Fibroblast of the aortic adventitia (primary cell): ENCODE measurements at places on chromosomes 12 and 14.

DNA sequence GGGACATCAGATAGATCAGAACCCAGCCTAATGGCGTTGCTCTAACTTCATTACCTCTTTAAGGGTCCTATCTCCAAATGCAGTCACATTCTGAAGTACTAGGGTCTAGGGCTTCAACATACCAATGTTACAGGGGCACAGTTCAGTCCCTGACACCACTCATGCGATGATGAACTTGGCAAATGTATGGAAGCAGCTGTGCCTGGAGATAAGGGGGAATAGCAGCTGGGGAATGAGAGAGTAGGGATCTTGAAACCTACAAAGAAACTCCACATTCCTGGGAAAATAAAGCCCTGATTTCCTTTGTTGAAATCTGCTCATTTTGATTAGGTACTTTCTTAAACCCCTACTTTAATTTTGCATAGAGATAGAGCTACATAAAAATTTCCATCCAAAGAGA, 20.5 kb upstream of the TMCC3 start:
- DNase-seq = no peak

DNA sequence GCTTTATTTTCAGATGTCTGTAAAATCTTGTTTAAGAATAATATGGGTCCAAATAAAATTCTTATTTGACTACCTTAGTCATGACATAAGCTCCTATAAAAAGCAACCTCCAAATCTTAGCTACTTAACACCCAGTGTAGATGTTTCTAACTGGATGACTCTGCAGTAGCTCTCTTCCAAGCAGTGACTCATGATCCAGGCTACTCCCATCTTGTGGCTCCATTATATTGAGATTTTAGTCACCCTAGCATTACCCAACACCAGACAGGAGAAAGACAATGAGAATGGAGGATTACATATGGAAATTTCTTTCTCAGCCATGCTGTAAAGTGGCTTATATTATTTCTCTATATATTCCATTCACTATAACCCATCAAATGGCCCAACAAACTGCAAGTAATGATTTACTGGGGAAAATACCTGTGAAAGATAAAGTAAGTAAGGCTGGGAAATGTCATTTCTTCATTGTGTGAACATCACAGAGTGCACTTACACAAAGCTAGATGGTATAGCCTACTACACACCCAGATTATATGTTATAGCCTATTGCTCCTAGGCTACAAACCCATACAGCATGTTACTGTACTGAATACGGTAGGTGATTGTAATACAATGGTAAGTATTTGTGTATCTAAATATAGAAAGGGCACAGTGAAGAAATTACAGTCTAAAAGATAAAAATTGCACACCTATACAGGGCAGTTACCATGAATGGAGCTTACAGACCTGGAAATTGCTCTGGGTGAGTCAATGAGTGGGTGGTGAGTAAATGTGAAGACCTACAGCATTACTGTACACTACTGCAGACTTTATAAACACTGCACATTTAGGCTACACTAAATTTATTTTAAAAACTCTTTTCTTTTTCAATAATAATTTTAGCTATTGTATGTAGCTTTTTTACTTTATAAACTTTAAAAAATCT, 163.2 kb downstream of the DYRK2 start:
- DNase-seq = peak; percentile 82

GRCh38 chr14:92754966-92755365, 6.5 kb upstream of the LGMN start:
- no peak for DNase-seq

- DNase-seq = no peak
These were observed 3.5 kb downstream of the OTX2 start for GRCh38 chr14:56806760-56807159.

DNA sequence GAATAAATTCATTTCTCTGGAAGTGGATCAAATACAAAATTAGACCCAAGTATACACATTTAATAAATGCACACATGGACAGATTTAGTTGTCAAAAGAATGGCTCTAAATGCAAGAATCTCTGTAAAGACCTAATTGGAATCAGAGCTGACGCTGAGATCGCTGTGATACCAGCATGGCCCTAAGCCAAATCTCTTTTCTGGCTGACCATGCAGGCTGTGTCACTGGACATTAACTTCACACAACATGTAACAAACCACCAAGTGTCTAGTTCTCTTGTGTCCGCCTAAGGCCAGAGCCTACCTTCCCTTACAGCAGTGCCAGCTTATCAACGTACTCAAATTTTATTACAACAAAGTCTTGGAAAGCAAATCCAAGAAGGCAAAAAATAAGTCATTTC, 127.5 kb downstream of the MED13L start:
- no peak for DNase-seq

DNA sequence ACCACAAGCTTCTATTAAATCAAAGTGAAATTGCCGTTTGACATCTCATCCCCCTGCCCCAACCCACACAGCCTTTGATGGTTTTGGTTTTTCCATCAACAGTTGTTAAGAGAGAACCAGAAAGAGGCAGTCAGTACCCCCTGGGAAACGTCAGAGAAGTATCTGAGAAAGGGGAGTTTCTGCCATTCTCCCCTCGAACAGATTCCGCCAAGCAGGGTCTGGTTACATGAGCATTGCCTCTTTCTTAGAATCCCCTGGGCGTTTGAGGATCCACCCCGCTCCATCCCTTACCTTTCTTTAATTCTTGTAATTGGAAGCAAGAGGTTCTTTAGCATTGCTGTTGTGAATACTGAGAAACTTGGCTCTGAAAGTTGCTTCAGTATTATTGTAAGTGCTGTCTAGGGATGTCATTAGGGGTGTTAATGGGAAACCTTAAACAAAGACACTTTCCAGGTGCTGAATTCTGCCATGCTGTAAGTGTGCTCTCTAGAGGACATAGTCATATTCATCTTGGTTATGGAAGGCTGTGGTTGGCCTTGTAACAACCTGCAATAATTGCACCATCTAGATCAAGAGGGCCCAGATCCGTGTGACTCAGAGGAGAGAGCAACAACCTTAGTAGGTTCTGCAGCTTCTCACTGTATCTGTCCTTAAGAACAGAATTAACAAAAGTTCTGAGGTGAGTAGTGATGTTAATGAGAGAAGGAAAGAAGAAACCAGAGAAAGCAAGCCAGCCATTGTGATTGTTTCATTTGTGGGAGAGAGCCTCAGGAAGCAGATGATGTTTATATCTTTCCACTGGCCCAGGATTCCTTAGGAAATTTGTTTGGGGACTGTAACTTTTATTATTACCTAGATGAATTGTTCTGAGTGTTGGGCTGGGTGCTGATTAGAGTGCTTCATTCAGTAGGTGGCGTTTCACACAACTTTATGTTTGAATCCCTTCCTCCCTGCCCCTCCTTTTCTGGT, 9.0 kb downstream of the TMBIM6 start:
- peak; percentile 86 for DNase-seq

DNA sequence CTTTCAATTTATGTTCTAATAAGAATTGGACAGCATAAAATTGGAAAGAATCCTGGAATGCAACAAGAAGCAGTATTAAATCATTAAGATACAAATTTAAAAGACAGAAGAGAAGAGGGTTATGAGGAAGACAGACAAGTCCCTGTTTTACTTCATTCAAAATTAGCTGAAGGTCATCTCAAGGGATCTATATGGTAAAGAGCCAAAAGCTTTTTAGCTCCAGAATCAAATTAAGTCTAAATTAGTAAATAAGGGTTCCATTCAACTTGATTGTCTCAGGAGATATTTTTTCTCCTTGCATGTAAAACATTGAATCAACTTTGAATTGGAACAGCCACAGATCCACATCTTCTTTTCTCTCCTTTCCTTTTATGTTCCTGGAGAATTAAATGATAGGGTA, 7.6 kb downstream of the CCDC196 start:
- DNase-seq = no peak

GRCh38 chr14:103707329-103708263, 7.7 kb downstream of the XRCC3 start:
- DNase-seq = no peak

DNA sequence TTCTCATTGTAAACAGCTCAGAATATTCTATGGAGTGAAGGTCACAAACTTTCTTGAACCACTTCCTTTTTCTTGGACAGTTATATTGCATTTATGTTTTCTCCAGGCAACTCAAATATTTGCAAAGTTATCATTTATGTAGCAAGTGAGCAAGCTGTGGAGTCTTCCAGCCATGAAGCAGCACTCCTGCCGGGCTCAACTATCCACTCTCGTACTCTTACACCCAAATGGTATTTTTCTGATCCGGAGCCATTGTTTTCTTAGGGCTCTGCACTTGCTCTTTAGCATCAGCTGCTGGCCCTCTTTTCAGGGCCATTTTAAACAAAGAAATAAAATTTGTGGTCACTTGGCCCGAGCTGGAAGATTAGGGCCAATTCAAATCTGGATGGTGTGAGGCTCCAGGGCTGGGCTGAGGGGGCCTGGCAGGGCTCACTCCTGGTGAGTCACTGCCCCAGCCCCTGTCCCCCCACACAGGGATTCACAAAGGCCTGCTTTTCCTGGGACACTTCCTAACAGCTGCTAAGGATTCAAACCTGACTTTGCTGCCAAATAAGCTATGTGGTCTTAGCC, 19.7 kb downstream of the SYNE3 start:
- DNase-seq = peak; percentile 93

GRCh38 chr12:49283541-49284429, 11.2 kb upstream of the PRPH start:
- DNase-seq = no peak

DNA sequence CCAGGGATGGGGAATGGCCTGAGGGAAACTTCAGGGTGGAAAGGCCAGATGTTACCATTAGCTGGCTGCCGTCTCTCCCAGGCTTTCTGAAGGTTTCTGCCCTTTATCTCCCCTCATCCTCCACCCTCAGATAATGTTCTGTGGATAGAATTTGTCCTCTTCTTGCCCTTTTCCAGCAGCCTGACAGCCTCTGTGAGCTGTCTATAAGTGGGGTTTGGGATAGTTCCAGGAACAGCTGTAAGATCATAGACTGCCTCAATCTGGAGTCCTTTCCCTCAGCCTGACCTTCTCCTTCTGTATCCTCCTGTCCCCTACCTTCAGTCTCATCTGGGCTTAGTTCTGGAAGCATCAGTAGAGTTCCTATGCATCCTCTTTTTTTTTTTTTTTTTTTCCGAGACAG, 2.8 kb upstream of the RND1 start:
- peak; percentile 44 for DNase-seq

- peak; percentile 63 for DNase-seq
These were observed 26.4 kb downstream of the DEGS2 start for GRCh38 chr14:100132903-100133510.

DNA sequence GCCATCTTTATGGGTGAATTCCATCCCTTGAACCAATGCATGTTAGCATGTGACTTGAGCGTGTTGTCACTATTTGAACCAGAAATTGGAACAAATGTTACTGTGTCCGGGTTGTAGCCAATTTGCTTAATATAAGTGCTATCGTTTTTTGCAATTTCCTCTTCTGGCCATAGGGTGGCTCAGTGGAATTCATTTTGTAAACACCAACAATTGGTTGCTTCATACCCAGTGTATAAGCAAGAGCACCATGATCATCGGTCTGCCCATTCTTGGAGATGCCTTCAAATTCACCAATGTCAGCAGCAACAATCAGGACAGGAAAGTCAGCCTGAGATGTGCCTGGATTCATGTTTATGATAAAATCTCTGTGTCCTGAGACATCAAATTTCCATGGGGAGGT, 5.0 kb upstream of the NEDD1 start:
- DNase-seq = no peak

DNA sequence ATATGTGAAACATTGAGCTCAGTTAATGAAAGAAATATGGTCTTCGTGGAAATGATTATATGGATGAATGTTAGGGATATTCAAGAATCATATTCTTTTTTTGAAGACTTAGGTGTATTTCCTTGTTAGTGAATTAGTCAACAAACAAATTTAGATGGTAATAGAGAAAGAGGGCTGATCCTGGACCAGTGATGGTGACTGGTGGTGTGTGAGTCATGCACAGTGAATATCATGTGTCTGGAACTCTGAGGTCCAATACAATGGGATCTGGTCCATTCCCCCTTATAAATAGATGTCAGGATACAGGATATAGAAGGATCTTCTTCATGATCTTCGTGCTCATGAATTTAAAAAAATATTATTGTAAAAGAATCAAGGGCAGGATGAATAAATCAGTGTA, 64.4 kb upstream of the RTL1 start:
- DNase-seq = no peak

DNA sequence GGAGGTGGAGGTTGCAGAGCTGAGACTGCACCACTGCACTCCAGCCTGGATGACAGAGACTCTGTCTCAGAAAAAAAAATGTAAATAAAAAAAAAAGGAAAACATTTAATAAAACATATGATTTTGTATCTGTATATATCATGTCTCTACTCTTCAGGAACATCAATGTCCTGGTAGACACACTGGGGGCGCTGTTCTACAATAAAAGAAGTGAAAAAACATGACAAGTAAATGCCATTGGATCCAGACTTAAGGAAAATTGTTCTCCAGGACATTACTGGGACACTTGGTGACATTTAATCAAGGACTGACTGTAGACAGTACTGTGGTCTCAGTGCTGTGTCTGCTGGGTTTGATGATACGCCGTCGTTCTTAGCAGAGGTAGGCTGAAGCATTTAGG, 15.5 kb upstream of the KLC1 start:
- DNase-seq = peak; percentile 27

- no peak for DNase-seq
These were observed 173.4 kb upstream of the BMP4 start for GRCh38 chr14:54129850-54130640.

DNA sequence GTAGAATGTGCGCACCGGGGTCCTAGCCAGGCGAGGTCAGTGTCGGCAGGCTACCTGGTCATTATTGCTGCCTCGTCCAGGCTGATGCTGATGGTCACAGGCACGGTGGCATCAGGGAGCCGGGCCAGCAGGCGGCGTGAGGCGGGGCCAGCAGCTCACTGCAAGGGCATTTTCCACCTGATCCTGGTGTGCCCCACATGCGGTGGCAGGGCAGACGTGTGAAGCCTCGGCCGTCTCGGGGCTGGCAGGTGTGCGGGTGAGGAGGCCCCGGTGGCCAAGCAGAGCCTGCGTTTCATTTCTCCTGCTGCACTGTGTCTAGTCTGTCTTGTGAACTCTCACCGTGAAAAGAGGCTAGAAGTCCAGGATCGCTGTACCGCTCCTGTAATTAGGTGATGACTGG, 12.0 kb upstream of the AMN start:
- no peak for DNase-seq

GRCh38 chr14:24071836-24072430, 571 bp downstream of the CPNE6 start:
- no peak for DNase-seq

- no peak for DNase-seq
These were observed 145.1 kb downstream of the TSPAN9 start for GRCh38 chr12:3222306-3222705.

DNA sequence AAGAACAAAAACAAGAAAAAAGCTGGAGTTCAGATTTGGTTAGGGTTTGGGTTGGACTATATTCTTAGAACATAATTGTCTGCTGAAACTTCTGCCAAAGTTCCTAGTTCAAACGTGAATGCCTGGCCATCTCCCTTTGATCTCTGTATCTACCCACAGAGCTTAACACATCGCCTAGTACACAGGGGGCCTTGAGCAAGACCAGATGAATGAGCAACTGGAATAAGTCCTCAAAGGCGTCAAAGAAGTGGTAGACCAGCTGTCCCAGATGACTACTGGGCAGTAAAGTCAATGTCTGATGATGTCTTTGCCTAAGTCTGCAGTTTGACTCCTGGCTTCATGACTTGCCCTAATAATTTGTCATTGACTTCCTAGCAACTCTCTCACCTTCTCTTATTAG, 13.9 kb upstream of the STAB2 start:
- no peak for DNase-seq
